Hepatocyte (in vitro differentiated cells): ENCODE measurements at places on chromosomes 5 and 9.

GRCh38 chr5:135214897-135215616, 181.0 kb upstream of the PITX1 start:
- no peak for DNase-seq

GRCh38 chr9:10701906-10702305, 89.1 kb upstream of the PTPRD start:
- no peak for DNase-seq

- no peak for DNase-seq
Observed at GRCh38 chr5:54247226-54247625, 63.1 kb downstream of the ARL15 start.

DNA sequence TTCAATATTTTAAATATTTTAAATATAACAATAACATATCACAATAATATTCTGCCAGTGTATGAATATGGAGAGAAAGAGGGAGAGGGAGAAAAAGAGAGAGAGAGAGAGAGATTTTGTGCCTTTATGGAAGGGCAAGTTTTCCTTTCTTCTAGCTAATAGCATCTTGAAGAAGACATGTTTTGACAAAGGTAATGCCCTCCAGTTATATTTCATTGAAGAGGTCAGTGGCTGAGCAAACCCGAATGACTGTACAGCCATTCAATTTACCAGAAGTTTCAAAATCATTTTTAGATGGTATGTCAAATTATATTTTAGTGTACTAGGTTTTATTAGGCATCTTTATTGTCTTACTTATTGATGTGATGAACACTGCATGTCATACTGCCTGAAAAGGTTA, 139.3 kb downstream of the EMB start:
- no peak for DNase-seq

GRCh38 chr9:131464354-131465000, 38.2 kb upstream of the POMT1 start:
- DNase-seq, result no peak
